ENCODE measurements at places on chromosomes 2 and 18. TPM values are rescaled to one million over a fixed set of nuclear protein-coding genes. Genes with fewer than 3 reads are reported as not detected.

DSC2 gene
- 8.9 TPM for polyA plus RNA-seq

APOB gene
- polyA plus RNA-seq: 0.06 TPM

SLC4A5 gene
- polyA plus RNA-seq: 2.9 TPM

XPO1 gene
- 150 TPM for polyA plus RNA-seq

EFHD1 gene
- polyA plus RNA-seq: 26.3 TPM

CCDC121 gene
- 5.1 TPM for polyA plus RNA-seq

CDK15 gene
- polyA plus RNA-seq: 2.9 TPM

GALNT3 gene
- 1.3 TPM for polyA plus RNA-seq

TUBA3E gene
- polyA plus RNA-seq: not detected

SNED1 gene
- 5.1 TPM for polyA plus RNA-seq

RND3 gene
- polyA plus RNA-seq: 32.5 TPM

MALL gene
- polyA plus RNA-seq: 12.8 TPM

CHRNG gene
- polyA plus RNA-seq: 167 TPM

FASTKD2 gene
- 22.3 TPM for polyA plus RNA-seq

DNA sequence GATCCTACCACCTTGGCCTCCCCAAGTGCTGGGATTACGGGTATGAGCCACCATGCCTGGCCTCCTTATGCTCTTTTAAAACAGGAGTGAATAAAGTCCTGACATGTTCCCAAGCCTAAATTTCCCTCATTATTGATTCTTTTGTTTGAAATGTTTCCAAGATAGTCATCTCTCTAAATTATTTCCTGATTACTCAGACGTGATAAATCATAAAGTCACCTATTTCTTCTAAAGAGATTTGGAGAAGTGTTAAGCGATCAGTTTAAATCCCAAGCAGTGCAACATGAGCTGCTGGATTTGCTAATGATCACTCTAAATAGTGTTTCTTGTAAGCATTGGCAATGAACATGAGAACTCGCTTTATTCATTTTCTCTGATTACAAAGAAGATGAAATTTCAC lies 51.8 kb downstream of the PMAIP1 start:
- no peak for DNase-seq

GRCh38 chr2:18971628-18972027 lies 382.3 kb upstream of the NT5C1B start:
- no peak for DNase-seq

- DNase-seq: no peak
These were observed 192.0 kb downstream of the NBAS start for GRCh38 chr2:15369129-15369528.

- DNase-seq: no peak
These were observed 24.3 kb upstream of the BCL11A start for GRCh38 chr2:60577682-60578283.

GRCh38 chr2:56680971-56681631 lies 497.3 kb downstream of the CCDC85A start:
- no peak for DNase-seq

- DNase-seq: no peak
These were observed at the start of gene TET3 for GRCh38 chr2:73984203-73984921. Gene TET3 (plus strand): TSS chr2:73984910. CDS start chr2:73986404, 1,494 bp downstream.

DNA sequence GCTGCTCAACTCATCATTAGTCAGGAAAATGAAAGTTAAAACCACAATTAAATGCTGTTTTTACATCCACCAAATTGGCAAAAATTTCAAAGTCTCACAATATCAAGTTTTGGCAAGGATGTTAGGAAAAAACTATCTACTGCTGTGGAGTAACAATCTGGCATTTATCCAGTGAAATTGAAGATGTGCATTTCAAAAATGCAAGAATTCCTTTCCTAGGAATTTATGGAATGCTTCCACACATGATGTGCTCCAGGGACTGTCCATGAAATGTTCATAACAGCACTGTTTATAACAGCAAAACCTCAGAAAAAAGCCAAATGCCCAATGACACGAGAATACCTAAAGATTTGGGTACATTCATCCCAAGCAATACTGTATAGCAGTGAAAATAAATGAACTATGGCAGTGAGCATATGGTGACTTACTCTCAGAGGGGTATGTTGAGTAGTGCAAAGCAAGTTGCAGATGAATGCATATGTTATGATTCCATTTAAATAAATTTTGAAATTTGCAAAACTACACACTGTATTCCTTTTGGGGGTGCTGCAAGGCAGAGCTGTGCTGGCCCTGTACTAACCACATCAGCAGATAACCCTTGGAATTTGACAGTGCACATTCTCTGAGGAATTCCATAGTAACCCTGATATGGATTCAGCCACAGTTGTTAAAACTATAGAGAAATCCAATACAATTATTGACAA lies 41.3 kb upstream of the GYPC start:
- DNase-seq: peak; percentile 28

DNA sequence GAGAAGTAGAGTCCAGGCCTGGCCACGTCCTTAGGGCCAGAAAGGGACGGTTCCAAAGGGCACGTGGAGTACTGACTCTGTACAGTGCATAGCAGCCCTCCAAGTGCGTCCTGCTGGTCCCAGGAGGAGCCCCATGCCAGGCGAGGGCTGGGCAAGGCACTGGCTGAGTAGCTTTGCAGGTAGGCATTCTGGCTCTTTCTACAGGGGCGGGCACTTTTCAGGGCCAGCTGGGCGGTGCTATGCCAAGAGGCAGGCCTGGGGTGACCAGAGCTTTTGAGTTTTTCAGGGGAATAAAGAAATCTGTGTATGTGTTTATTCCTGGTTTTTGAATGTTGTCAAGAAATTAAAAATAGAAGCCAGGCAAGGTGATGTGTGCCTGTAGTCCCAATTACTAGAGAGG lies 15.4 kb upstream of the GLI2 start:
- DNase-seq: no peak

- no peak for DNase-seq
These were observed at the start of gene CYS1 for GRCh38 chr2:10079870-10080535. Gene CYS1 (minus strand): TSS chr2:10080411. CDS start chr2:10080223, 188 bp downstream.

DNA sequence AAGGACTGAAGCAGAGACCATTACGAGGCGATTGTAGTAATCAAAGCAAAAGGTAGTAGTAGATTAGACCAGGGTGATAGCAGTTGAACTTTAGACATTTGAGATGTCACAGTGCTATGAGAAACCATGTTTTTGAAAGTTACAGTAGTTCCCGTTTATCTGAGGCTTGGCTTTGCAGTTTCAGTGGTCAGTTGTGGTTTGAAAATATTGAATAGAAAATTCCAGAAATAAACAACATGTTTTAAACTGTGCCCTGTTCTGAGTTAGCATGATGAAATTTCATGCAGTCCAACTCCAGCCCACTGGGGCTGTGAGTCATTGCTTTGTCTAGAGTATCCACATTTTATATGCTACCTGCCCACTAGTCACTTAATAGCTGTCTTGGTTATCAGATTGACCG lies 47.5 kb downstream of the ZNF638 start:
- DNase-seq: no peak

GRCh38 chr2:43609290-43609918 lies 13.6 kb upstream of the THADA start:
- peak; percentile 38 for DNase-seq

- no peak for DNase-seq
These were observed 682.0 kb downstream of the SATB2 start for GRCh38 chr2:198775737-198776136.

GRCh38 chr2:112634874-112635157 lies 10.9 kb upstream of the SLC20A1 start:
- no peak for DNase-seq

- DNase-seq: no peak
These were observed 95.7 kb downstream of the TEX51 start for GRCh38 chr2:126994340-126994777.

- no peak for DNase-seq
These were observed 99.9 kb upstream of the ZFP36L2 start for GRCh38 chr2:43326101-43326825.

DNA sequence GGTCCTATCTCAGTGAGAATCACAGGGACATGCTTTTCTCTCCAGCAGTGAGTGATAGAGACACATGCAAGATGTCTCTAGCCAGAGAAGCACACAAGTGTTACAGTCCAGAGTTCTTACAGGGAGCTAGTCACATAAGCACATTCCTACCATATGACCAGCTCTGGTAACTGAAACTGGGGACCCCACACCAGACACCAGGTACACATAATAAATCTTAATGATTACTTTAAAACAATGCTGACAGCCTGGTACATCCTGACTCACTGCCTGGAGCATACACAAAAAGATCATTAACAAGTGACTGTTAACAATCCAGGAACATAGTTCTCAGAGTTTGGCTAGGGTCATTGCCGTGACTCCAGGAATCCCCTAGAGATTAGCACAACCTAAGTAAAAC lies 53.6 kb downstream of the GALNT1 start:
- no peak for DNase-seq

- DNase-seq: no peak
These were observed 14.1 kb downstream of the CRIM1 start for GRCh38 chr2:36369716-36370115.

- DNase-seq: no peak
These were observed 16.9 kb upstream of the CRACDL start for GRCh38 chr2:98952966-98953365.

GRCh38 chr18:2976218-2977132 lies 36.5 kb downstream of the LPIN2 start:
- no peak for DNase-seq

DNA sequence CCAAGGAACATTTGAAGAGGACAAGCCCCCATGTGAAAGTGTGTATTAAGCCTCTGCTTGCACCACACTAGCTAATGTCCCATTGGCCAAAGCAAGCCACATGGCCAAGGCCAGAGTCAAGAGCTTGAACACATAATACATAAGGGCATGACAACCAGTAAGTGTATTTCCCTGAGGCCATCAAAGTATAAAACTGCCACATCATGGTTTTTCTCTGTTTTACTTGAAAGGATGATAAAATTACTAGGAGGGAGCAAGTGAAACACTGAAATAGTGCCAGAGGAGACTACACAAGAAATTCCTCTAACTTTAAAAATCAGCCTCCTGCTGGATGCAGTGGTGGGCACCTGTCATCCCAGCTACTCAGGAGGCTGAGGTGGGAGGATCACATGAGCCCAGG lies 30.9 kb upstream of the EML6 start:
- DNase-seq: no peak

GRCh38 chr2:50143822-50144575 lies 887.9 kb downstream of the NRXN1 start:
- DNase-seq: peak; percentile 66

GRCh38 chr18:35514283-35514682 lies 16.5 kb upstream of the INO80C start:
- no peak for DNase-seq

All from hindlimb muscle (tissue), 1 donor.